ENCODE measurements at places on chromosomes 2 and 18.

- no peak for DNase-seq
Measured at GRCh38 chr2:219408631-219409030, 9.5 kb upstream of the DES start.

GRCh38 chr2:240916571-240917008, 10.5 kb downstream of the CROCC2 start:
- no peak for DNase-seq

GRCh38 chr2:163662141-163662780, 73.5 kb downstream of the FIGN start:
- no peak for DNase-seq

DNA sequence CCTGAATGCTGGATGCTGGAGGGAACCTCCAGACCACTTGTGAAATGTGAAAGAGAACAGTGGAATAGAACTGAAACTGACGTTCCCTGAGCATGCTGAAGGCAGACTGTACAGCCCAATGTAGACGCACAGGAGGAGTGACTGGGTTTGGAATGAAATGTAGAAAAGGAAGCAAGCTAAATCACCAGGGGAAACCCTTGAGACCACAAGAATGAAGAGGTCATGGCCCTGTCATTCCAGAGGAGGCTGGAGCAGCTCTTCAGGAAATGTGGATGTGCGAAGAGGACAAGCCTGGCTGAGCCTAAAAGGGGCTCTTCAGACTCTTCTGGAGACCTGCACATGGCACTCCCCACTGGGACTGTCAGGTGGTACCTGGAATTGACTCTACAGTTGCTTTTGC, 118.5 kb upstream of the ALPP start:
- DNase-seq: no peak

DNA sequence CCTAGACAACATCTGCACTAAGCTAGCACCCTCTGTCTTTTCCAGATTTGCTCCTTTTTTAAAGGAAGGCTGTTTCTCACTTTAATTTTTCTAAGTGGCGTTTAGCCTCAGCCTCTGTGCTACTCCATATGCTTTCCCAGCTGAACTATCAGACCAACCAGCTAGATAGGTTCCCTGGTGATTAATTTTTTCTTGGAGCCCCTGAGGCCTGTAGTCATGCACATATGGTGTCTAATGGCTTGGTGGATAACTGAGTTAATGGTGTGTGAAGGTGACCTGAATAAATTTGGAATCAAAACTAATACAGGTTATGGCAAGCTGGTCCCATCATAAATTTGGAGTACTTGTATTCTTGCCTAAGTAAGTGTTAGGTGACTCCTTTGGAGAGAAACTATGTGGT, 135.5 kb downstream of the MGAT5 start:
- DNase-seq: no peak

GRCh38 chr2:177872286-177872685, 200.3 kb downstream of the PDE11A start:
- DNase-seq: no peak

DNA sequence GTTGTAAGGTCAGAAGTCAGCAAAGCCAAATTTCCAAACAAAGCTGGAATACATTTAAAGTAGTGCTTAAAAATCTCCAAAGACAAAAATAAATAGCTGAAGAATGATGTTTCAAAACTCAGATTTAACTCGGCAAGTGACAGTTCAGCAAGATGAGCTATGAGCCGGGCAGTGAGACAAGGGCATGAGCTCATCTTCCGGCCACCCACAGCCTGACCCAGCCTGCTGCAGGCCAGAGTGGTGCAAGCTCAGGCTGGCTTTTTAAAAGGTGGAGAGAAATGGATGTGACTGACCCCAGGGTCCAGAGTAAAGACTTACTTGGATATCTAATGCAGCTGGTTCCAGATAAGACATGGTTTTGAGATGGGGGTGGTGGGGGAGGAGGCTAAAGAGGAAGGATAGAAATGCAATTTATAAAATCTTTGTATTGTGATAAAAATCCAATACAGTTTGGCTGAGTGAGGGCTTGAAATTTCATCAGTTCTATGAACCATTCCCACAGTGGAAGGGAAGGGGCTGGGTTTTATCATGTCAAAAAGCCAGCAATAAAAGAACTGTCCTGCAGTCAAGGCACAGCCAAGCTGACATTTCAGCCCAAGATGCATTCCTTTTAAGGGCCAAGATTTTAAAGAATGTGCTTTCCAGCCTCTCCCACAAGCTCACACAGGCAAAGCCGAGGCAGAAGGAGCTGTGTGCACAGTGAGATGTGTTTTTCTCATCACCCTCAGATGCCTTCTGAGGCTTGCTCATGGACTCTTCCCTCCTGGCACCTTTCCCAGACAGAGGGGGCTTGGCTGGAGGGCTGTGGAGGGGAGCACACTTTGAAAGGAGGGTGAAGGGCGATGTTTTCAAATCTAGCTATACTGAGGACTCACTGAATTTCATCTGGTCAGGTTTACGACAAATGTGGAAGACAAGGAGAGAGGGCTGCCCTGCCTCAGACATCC, 97.9 kb upstream of the KLHL29 start:
- no peak for DNase-seq

GRCh38 chr2:140714586-140714985, 1416.2 kb downstream of the LRP1B start:
- DNase-seq: no peak

- DNase-seq: no peak
Measured at GRCh38 chr2:174121175-174121574, 127.2 kb downstream of the OLA1 start.

- DNase-seq: no peak
Measured at GRCh38 chr2:177335917-177336450, 56.6 kb upstream of the AGPS start.

DNA sequence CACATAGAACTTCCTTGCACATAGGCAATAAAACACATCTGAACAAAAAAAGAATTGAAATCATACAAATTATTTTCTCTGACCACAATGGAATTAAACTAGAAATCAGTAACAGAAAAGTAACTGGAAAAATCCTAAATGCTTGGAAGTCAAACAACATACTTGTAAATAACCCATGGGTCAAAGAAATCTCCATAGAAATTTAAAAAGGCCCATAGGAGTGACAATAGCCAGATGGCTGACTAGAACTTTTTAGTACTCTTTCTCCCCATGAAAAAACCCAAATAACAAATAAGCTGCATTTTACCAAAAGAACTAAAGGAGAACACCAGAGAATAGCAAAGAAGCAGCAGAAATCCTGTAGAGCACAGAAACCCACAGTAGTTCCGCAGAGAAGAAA, 139.2 kb upstream of the COL3A1 start:
- no peak for DNase-seq

DNA sequence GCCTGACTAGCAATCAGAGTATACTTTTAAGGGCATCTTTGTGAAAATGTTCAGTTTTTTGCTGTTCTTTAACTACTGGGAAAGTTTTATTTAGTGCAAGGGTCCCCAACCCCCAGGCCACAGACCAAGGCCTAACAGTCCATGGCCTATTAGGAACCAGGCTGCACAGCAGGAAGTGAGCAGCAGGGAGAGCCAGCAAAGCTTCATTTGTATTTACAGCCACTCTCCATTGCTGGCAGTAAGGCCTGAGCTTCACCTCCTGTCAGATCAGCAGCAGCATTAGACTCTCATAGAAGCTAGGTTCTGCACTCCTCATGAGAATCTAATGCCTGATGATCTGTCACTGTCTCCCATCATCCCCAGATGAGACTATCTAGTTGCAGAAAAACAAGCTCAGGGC, 17.1 kb upstream of the NR4A2 start:
- DNase-seq: no peak

DNA sequence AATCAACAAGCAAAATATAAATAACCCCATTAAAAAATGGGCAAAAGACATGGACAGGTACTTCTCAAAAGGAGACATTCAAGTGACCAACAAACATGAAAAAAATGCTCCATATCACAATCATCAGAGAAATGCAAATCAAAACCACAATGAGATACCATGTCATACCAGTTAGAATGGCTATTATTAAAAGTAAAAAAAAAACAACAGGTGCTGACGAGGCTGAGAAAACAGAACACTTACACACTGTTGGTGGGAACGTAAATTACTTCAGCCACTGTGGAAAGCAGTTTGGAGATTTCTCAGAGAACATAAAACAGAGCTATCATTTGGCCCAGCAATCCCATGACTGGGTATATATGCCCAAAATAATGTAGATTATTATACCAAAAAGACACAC, 69.1 kb downstream of the CWC22 start:
- no peak for DNase-seq

DNA sequence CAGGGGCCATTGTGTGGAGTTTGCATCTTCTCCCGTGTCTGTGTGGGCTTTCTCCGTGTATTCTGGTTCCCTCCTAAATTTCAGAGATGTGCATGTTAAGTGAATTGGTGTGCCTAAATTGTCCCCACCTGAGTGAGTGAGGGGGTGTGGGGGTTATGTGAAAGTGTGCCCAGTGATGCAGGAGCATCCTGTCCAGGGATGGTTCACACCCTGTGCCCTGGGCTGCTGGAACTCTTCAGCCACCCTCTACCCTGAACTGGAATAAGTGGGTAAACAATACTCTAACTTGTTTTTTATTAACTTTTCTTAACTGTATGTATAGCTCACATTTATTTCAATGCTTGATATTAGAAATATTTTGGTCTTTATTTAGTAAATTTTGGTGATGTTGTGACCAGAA, 56.0 kb downstream of the UBE2E3 start:
- DNase-seq: no peak

DNA sequence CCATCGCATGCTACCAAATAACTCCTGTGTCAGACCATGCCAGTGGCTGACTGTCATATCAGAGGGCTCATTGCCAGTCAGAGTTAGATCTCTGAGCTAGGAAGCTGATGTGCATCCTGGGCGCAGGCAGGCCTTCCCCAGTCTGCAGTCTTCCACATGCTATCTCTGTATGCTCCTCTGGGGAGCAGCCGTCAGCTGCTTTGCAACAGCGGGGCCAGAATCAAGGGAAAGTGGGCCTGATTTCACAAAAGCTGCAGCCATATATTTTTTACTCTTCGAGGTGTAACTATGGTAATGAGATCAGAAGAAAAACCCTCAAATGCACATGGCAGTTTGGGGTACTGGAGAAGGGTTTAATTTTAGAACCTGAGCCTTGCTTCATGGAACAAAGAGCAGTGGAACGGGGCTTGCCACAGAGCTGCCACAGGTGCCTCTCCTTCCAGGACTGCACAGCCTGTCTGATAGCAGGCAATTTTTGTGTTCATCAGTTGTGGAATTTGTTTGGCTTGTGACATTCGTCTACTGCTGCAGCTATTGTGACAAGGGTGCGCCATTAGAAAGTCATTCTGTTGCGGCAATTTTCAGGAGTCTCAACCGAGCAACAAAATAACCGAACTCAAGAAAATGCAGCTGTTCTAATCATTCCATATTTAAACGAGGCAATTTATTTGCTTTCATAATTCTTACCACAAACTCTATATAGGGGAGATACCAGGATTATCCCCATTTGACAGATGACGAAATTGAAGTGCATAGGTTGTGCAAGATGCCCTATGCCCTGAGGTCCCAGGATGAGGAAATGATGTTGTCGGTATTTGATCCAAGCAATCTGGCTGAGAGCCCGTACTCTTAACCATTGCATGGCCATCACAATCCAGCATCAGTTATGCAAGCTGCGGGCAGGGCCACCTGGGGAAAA, 109.6 kb upstream of the CYRIA start:
- DNase-seq: no peak

DNA sequence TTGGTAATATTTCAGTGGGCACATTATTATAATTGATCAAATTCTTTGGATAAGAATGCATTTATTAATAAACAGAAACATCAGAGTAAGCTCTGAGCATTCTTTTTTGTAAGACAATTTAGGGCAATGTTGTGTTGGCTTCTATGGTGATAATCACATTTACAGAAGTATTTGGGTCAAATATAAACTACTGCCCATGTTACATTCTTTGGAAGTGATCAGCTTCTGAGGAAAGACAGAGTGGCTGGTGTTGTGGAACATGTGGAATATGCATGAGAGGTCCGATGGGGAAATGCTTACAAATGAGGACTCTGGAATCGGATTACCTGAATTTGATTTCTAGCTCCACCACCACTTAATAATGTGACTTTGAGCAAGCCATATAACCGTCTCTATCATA, 19.4 kb downstream of the SERPINB13 start:
- DNase-seq: no peak

- DNase-seq: no peak
Measured at GRCh38 chr2:120726245-120726644, 9.4 kb upstream of the GLI2 start.

- DNase-seq: no peak
Measured at GRCh38 chr2:67858886-67859285, 203.9 kb downstream of the C1D start.

- DNase-seq: no peak
Measured at GRCh38 chr2:232076736-232077135, 115.2 kb downstream of the DIS3L2 start.

DNA sequence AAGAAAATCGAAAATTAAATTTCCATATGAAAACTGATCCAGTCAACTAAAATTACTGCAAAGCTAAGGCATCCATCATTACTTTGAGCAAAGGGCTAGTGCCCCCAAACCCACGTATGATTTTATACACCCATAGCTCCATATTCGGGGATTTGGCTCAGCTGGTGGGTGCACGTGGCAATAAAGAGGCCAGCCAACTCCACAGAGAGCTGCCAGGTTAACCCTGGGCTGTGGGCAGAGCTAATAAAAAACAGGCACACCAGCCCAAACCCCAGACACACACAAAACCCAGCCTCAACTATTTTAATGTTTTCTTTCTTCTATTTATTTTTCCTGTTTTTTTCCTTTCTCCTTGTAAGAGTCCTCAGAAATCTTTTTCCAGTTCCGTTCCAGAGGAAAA, 151.3 kb upstream of the SOX11 start:
- DNase-seq: no peak

DNA sequence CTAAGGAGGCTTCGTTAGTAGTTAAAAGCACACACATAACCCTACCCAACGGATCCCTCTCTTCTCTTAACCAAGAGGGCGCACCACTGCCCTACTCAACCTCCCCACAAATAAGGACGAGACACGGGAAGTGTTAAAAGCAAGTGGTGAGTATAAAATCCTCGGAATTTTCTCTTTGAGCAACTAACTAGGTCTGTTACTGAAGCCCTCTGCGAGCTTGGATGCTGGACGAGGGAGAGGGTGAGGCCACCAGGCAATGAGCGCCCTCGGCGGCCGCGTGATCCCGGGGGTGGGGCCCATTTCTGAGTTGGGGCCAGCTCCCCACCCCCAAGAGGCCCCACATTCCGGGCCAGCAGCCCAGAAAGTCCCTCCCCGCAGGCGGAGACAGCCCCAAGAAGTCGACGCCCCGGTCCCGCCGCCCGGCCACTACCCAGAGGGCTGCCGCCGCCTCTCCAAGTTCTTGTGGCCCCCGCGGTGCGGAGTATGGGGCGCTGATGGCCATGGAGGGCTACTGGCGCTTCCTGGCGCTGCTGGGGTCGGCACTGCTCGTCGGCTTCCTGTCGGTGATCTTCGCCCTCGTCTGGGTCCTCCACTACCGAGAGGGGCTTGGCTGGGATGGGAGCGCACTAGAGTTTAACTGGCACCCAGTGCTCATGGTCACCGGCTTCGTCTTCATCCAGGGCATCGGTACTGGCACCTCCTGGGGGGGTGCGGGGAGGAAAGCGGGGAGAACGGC, at the start of gene CYBRD1:
Gene CYBRD1 (plus strand): TSS at position 423 of the 736 bp plus-strand sequence. CDS start 72 bp downstream, at position 495.
- DNase-seq: no peak

- DNase-seq: no peak
Measured at GRCh38 chr18:59207506-59207905, 12.5 kb upstream of the GRP start.

- no peak for DNase-seq
Measured at GRCh38 chr2:216490061-216490460, 8.6 kb upstream of the RPL37A start.

All from stimulated activated naive B cell treated with anti-CD40 and anti-IgM and Interleukin-4, amounts not matched to agents 10 μg/mL and 1 μg/mL and 100 μg/mL, for 72 hours (primary cell).